Effector memory CD4-positive, alpha-beta T cell (primary cell): ENCODE measurements at places on chromosomes 7 and 10.

DNA sequence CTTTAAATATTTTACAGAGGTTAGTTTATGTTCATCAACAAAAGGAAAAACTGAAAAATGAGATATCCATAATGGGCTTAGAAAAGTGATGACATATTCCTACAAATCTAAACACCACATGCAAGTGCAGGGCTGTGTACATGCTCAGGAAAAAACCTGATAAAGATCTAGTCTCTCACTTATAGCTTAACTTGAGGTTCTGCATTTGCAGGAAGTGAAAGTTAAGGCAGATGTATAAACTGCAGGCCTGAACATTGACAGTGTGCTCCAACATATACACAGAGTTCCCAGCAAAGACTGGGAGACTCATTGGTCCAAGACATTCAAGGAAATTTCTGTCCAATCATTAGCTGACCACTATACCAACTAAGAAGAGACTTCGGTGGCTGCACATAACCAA lies 63.8 kb upstream of the RET start:
- no peak for DNase-seq

- no peak for DNase-seq
Observed at GRCh38 chr7:124033807-124034753, 1.2 kb upstream of the TMEM229A start.

GRCh38 chr7:128356546-128357216 lies 4.8 kb downstream of the PRRT4 start:
- DNase-seq, result no peak

- no peak for DNase-seq
Observed at GRCh38 chr10:91190388-91190870, 30.0 kb upstream of the PCGF5 start.

DNA sequence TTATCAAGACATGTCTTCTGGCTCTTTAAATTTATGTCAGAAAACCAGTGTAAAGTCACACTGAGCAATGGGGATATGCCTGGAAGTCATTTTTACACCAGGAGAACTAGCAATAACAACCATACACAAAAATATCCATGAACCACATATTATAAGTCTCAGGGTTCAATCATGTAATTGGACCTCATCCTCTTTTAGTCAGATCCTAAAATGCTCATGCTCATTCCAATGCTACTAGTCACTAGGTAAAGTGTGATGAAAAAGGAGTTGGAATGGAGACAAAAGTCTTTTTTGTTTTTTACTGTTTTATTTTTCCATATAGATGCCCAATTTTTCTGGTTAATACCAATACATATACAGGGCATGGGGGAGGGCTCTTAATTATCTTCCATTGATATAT lies 306.1 kb downstream of the DGKB start:
- no peak for DNase-seq

DNA sequence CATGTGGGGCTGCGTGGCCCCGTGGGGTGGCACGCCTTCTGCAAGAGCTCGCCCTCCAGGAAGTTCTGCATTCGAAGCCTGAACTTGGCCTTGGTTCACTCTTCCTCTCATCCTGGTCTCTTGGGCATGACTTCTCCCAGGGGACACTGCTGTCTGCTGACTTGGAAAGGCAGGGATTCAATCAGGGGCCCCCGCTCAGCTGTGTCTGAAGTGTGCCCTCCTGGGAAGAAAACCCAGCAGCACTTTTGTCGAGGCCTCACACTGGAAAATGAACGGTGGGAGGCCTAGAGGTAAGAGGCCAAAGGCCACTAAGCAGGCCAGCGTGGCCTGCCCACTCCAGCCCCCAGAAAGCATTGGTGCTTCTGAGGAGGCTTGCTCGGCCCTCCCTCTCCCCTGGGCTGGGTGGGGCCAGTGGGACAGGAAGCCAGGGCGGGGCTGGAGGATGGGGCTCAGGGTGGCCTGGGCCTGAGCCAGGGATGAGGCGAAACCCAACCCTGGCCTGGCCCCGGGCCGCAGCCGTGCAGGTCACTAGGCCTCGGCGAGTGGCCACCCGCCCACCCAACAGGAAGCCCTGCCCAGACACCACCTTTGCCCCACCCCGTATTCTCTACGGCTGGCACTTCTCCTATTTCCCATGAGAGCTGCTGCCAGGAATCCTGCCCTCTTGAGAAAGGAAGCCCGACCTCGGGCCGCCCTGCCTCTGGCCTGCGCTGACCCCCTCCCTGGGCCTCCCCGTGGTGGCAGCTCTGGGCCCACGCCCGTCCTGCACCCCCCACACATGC lies 81.1 kb downstream of the ZMIZ1 start:
- DNase-seq, result no peak

DNA sequence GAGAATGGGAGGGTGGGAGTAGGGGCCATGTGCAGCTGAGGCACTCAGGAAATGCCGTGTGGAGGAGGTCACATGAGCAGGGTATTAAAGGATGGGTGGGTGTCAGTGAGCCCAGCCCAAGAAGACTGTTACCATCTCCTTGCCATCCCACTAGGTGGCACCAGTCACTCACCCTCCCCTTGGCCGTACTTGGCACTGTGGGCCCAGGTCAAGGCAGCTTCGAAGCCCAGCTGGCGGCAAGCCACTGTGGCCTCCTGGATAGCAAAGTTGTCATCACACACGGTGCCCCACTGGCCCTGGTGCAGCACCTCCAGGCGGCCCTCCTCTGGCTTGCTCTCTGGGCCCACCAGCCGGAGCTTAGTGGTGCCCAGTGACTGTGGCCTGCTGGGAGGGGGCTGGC lies 5.4 kb downstream of the LOXL4 start:
- DNase-seq, result no peak

DNA sequence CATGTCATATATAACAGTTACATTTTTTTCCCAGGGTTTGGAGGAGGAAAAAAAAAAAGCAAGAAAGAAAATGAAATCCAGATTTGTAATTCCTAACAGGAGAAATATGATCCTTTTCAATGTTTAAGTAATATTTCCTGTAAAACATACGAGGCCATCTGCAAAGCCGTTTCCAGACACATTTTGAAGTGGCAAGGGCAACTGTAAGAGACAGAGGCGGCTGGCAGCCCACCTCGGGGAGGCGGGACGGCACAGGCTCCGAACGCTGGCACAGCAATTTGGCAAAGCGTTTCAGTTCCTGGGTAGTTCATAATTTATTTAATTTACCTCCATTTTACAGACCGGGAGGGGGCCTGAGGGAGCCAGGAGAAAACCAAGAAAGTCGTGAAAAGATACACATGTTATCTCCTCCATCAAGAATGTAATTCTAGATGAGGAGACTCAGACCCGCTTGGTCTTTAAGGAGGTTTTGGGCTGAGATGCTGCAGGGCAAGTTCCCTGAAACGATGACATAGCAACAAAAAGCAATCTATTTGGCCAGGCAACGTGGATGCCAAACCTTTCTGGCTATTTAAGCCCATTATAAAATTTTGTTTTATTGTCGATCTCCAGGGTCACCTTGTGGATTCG lies 448.5 kb upstream of the MKI67 start:
- DNase-seq, result no peak

DNA sequence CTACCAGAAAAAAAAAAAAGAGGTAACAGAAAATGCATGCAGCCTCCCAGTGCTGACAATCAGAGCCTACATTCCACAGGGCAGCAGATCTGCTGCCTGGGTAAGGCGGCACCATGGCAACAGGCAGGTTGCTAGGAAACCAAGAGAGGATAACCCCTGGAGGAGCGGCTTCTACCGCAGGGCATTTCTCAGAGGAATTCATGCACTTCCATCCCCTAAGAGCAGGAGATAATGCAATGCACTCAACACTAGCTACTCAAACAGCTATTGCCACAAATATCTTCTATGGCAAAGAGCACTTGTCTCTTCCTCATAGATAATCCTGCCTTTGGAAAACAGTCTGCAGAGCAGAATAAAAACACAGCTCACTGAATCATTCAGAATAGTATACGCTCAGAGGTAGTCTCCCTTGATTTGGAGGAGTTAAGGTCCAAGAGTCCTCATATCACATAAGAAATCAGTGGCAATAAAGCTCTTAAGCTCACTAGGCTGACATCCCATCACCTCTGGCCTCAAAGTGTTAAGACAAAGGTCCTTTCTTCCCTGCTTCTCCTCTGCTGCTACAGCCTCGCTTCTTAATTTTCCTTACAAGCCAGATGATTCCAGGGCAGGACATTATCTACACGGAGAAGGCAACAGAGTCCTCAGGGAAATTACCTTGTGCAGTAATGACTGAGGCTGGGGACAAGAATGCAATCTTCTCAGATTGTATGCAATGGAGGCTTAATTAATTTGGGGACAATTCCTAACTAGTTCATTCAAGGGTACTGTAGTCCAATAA lies 10.7 kb downstream of the PSAP start:
- DNase-seq, result no peak

DNA sequence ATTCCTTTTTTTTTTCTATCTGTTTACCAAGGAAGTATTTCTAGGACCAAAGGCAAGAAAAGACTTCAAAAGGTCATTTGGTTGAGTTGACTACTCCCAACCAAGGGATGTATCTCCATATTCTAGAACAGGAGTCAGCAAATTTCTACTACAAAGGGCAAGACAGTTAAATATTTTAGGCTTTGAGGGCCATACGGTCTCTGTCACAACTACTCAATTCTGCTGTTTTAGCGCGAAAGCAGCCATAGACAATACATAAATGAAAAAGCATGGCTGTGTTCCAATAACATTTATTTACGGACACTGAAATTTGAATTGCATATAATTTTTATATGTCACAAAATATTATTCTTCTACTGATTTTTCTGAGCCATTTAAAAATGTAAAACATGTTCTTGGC lies 8.5 kb upstream of the ARID5B start:
- no peak for DNase-seq

DNA sequence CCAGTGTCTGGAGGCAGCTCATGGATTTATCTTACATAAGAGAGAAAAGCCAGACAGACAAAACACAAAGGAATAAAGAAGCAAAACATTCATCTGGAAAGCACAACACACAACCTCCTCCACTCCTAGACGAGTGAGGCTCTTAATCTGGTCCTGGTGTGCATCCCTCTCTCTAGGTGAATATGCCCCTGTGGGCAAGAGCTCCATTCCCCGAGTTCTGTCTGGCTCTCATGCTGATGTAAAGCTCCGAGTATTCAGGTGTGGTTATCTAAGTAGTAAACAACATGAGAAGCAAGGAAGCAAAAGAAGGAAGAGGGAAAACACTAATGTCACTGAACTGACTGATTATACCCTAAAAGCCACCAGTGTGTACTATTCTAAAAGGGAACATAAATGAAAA lies 47.9 kb upstream of the FEZF1 start:
- DNase-seq, result no peak
